EL (cell line): ENCODE measurements at places on chromosomes 12 and 14.
A peak's percentile ranks its signal among the peaks of the same experiment; 100 is the strongest.

- peak; percentile 91 for DNase-seq
These were observed 5.3 kb downstream of the OASL start for GRCh38 chr12:121033625-121034349.

DNA sequence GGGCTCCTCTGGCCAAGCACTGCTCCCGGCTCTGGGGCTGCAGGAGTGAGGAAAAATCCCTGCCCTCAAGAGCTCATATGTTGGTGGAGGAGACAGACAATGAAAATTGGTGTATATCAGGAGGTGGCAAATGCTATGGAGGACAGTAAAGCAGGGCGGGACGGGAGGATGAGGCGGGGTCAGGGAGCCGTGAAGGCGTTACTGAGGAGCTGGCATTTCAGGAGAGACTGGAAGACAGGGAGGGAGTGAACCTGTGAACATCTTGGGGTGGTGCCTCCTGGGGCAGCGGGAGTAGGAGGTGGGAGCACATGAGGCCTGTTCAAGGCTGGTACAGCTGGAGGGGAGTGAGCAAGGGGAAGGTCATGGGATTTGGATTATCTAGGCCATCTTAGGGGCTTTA lies 26.6 kb downstream of the TSPAN9 start:
- no peak for DNase-seq

- no peak for DNase-seq
These were observed 620.1 kb downstream of the MED13L start for GRCh38 chr12:115657081-115658013.

DNA sequence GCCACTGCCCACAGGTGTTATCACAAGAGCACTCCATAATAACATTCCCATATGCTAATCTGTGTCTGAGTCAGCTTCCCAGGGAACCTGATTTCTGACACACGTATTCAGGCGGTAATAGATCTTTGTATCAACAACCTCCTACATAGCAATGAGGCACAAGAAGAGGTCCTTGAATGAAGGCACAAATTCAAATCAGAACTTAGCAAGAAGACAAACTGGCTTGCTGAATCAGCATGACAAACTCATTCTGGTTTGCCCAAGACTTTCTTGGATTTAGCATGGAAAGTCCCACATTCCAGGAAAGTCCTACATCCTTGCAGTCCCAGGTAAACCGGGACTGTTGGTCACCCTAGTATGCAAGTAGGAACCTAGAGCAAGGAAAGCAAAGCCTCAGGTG lies 33.9 kb upstream of the RNU6-7 start:
- no peak for DNase-seq

GRCh38 chr14:53060046-53060445 lies 93.1 kb downstream of the DDHD1 start:
- DNase-seq, result no peak

DNA sequence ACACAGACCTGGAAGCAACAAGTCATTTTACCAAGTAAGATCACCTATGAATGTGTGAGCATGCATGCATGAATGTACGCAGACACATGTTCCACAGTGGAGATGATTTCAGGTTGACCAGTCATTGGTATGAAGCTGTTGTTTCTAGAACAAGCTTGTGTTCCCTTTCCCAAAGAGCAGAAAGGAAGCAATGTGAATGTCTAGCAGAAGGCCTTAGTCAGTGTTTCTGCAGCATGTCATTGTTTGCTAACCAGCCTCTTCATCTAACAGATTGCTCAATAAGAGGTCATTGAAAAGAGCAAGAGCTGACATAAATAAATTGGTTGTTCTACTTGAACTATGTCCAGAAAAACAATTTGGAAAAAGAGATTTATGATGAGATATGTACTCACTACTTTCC lies 191.4 kb downstream of the PLCZ1 start:
- DNase-seq, result peak; percentile 21

- no peak for DNase-seq
These were observed 307.3 kb upstream of the DIO3 start for GRCh38 chr14:101253948-101254347.

DNA sequence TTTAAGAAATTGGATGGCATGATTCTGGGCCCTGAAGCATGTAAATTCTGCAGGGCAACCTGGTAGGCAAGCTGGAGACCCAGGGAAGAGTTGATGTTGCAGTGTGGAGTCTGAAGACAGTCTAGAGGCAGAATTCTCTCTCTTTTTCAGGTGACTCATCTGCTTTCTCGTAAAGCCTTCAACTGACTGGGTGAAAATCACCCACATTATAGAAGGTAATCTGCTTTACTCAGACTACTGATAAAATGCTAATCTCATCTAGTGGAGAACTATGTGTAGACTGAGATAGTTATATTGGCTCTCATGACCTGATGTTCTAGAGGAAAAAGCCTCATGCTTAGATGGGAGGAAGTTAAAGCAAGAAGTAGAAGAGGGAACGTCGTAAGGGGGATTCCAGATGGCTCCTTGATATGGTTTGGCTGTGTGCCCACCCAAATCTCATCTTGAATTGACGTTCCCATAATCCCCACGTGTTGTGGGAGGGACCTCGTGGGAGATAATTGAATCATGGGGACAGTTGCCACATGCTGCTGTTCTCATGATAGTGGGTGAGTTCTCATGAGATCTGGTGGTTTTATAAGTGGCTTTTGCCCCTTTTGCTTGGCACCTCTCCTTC lies 723.8 kb downstream of the BCL11B start:
- no peak for DNase-seq

GRCh38 chr12:12171991-12172511 lies 94.8 kb downstream of the LRP6 start:
- peak; percentile 55 for DNase-seq

DNA sequence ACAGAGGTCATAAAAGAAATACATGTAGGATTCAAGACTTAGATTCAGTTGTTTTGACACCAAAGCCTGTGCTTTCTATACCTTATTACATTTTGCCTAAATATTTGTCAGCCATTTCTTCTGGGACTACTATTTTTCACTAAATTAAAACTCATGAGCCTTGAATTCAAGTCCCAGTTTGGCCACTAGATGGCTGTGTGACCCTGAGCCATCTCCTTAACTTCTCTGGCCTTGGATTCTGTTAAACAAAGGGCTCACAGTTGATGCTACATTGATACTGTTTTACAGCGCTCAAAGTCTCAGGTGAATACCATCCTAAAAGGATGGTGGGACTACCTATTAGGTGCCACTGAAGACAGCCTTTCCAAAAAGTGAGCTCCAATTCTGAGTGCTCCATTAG lies 39.6 kb upstream of the CCDC198 start:
- peak; percentile 8 for DNase-seq

GRCh38 chr14:21123429-21123828 lies 22.6 kb downstream of the TMEM253 start:
- DNase-seq, result no peak

- DNase-seq, result no peak
These were observed 1.7 kb downstream of the BTBD7 start for GRCh38 chr14:93331002-93331727.
